ENCODE measurements at places on chromosomes 2 and 18.

DNA sequence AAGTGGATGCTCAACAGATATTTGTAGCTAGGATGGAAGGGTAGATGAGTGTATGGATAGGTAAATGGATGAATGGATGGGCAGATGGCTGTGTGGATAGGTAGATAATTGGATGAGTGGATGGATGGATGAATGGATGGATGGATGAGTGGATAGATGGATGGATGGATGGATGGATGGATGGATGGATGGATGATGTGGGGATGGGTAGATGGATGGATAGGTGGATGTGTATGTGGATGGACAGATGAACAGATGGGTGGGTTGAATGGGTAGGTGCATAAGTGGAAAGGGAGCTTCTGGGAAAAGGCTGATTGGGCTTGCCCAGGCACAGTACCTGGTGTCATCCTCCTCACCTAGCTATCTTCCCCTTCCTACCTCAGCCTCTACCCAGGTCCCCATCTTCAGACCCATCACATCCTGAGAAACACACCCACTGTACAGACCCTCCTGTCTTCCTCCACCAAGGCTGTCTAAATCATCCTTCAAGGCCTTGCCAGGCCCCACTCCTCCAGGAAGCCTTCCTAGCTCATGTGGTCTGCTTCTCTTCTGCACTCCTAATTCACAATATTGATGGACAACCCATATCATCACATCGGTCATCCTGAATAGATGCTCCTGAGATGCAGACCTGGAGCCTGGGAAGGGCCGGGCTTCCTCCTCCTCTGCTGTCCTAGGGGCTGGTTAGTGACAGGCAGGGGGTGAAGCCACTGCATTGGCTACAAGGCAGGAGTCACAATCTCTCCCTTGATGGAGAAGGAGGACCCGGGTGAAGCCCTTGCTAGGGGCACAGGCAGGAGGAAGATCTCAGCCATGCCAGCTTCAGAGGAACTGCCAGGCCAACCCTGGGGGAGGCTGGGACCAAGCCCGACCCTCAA lies 49.4 kb downstream of the SMAD7 start:
- DNase-seq: no peak

- DNase-seq: no peak
These were observed 928.7 kb downstream of the SLC4A3 start for GRCh38 chr2:220555961-220556630.

DNA sequence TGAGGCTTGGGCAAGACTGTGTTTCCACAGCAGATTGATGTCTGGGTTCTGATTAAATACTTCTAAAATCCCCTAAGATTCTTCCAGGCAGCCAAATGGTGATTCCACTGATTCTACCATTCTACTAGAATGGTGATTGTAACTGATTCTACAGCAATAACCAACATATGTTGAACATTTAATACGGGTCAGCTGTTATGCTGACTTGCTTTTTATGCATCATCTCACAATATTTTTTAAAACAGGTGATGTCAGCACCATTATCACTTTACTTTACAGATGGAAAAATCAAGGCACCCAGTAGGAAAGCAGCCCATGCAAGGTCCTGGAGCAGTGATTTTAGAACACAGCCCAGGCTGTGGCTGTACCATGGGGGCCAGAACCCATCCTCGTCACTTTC lies 37.5 kb downstream of the TIMM21 start:
- DNase-seq: no peak

DNA sequence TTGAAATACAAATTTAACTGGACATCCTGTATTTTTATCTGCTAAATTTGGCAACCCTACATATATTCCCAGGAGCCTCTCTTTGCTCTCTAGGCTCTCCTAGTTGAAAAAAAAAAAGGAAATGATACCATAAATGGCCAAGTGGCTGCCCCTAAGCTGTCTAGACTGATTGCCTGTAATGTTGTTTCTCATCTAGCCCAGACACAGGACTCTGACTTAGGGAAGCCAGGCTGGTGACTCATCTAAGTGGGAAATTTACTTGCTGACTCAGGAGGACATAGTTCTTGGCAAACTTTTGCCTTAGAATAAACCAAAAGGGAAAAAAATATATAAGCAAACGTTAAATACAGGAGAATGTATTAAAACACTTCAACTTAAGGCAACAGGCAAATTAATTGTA lies 14.6 kb upstream of the ITGAV start:
- DNase-seq: peak; percentile 7

DNA sequence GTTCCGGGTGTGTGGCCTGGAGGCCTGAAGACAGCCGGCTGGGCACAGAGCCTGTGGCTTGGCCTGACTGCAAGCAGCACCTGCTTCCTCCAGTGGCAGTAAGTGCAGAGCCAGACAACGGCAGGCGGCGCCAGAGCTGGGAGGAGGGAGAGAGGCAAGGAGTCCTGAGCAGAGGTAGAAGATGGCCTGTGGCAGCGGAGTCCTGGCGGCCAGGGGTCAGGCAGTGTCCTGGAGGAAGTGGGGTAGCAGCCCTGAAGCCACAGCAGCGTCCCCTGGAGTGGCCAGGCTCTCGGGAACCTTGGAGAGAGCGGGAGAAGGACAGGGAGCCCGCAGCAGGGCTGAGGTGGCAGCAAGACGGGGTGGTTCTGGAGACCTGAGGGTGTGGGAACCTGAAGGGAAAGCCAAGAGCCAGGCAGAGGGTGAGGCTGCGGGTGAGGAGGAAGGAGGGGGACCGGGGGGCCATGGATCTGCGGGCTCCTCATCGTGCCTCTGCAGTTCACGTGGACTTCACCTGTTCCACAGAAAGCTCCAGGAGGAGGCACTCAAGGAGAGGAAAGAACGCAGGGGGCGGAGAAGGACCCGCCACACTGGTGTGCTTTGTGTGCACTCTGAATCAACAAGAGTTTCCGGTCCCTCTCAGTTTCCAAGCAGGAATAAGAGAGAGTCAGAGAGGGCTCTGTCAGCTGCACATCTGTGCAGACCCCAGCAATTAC lies 85.9 kb downstream of the USP40 start:
- no peak for DNase-seq

DNA sequence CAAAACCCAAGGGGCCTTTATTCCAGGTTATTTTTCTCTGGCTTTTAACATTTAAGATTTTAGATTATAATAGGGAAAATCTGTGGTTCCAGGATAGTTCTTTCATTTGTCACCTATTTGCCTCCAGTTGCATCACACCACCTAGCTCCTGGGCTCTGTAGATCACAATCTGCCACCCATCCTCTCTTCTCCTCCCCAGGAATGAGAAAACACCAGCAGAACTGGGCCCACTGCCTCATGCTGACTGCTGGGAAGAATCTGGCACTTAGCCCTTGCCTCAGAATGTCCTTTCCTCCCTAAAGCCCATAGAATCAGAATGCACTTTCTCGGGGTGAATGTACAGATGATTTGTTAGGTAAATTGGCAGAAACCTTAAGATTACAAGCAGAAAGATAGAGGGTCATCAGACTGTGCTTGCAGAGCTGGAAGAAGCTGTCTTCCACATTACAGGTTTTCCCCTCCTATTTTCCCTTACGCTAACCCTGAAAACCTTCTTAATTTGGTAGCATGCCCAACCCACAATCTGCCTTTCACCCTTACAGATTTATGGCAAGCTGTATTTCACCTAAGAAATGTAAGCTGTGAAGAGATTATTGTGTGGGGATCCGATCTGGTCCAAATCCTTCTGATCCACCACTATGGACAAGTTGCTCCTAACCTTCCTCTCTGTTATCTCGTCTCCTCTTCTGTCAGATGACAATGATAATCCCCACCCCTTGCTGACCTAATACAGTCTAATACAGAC lies 72.6 kb downstream of the LRRC30 start:
- DNase-seq: no peak

DNA sequence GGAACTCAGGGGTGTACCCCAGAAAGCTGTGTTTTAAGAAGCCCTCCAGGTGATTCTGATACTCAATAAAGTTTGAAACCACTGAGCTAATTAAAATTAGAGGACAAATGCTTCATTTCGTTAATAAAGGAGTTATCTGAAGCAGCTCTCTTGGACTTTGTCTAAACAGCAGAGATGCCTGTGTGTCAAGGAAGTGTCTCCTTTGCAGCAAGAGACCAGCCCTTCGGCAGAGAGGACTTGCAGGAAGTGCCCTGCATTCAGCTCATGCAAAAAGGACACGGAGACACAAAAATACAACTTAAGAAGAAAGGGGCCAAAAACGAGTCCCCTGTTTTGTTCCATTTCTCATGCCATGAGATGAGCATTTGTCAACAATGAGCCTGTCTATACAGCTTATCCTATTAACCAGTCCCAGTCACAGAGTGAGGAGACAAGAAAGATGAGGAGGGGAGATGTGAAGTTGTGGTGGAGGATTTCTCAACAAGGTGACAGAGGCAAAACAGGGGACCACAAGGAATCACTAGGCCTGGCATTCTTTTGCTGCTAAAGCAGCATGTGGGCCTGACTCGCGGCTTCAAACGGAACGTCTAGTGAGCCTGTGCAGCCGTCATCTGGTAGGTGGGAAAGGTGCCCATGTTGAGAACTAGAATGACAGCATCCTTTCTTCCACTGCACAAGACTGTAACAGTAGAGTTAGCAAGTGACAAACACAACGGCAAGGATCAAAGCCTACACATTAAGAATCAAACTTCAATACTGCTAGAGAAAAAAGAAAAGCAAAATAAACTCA lies 152.3 kb downstream of the ANTXR1 start:
- DNase-seq: no peak

GRCh38 chr2:103410221-103410620 lies 648.4 kb downstream of the TMEM182 start:
- no peak for DNase-seq

GRCh38 chr2:72012886-72013574 lies 134.6 kb downstream of the CYP26B1 start:
- DNase-seq: no peak

DNA sequence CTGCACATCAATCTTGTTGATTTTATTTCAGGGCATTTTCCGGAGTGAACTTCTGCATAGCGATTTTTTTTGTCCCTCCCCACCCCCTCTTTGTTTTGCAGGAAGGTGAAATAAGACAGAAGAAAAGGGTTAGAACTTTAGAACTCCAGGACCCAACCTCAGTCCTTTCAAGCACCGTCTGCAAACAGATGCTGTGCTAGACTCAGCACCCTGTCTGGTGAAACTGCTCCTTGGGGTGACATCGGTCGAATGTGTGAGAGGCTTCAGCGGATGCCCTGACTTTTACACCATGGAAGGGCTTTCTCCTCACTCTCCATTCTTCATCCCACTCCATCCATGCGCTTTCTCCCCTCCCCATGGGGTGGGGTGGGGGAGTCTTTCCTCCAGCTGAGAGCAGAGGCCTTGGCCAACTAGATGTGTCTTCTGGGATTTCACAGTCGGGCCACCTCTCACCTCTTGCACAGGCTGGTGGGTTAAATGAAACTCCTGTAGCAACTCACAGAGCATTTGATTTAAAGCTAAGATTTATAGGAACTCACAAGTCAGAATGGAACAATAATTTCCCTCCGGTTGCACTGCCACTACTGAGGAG lies 43.3 kb upstream of the EDAR start:
- DNase-seq: no peak

- no peak for DNase-seq
These were observed 40.0 kb downstream of the MAP2 start for GRCh38 chr2:209463835-209464234.

DNA sequence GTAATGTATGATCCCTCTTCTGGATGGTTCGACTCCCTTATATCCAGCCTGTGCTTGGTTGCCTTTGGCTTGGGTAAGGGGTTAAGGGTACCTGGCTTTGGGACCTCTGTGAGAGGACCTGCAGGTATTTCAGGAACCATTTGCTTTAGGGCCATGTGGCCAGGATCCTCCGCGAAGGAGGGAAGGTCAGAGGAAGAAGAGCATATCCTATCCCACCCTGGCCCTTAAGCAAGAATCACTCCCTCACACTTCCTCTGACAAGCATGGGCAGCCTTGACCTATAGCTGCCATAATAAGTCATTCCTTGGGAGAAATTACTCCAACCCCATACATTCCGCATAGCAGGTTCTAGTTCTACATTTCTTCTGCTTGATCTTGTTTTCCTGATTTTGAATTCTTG lies 59.1 kb upstream of the TXNDC2 start:
- DNase-seq: no peak

GRCh38 chr2:43343573-43344304 lies 117.3 kb upstream of the ZFP36L2 start:
- DNase-seq: peak; percentile 95

DNA sequence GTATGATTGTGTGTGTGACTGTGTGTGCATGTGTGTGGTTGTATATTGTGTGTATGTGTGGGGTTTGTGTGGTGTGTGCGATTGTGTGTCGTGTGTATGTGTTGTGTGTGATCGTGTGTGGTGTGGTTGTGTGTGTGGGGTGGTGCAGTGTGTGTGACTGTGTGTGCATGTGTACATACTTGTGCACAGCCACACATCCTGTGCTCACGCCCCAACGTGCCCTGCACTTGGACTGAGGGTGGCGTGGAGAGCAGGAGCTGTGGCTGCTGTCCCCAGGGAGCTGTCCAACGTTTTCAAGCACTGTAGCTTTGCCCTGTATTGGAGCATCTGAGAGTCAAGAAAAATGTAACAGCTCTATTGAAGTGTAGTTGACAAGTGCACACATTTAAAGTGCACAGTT lies 243.2 kb upstream of the HDAC4 start:
- no peak for DNase-seq

DNA sequence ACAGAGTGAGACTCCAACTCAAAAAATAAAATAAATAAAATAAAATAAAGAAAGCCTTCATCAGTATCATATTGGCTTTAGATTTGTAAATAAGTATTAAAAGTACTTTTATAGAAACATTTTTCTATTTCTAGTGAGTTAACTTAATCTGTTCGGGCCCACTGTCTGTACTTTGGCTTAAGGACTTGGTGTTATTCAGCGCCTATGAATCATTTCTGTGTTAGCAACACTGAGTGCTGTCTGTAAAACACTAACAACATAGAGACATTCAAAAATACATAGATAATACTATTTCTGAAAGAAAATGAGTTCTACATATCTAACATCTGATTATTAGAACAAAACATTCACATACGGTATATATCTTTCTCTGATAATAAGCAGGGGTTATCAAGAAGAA lies 221.5 kb upstream of the CDH19 start:
- DNase-seq: no peak
